Stimulated activated CD8-positive, alpha-beta memory T cell treated with anti-CD3 and anti-CD28 coated beads, Interleukin-15, amount 100 ng/mL, for 24 hours (primary cell): ENCODE measurements at places on chromosomes 3 and 15.

- no peak for DNase-seq
Observed at GRCh38 chr3:98388147-98388546, 2.3 kb upstream of the OR5K3 start.

- no peak for DNase-seq
Observed at GRCh38 chr3:55771503-55771902, 284.4 kb upstream of the WNT5A start.

- no peak for DNase-seq
Observed at GRCh38 chr15:57667171-57667849, 39.2 kb upstream of the POLR2M start.

DNA sequence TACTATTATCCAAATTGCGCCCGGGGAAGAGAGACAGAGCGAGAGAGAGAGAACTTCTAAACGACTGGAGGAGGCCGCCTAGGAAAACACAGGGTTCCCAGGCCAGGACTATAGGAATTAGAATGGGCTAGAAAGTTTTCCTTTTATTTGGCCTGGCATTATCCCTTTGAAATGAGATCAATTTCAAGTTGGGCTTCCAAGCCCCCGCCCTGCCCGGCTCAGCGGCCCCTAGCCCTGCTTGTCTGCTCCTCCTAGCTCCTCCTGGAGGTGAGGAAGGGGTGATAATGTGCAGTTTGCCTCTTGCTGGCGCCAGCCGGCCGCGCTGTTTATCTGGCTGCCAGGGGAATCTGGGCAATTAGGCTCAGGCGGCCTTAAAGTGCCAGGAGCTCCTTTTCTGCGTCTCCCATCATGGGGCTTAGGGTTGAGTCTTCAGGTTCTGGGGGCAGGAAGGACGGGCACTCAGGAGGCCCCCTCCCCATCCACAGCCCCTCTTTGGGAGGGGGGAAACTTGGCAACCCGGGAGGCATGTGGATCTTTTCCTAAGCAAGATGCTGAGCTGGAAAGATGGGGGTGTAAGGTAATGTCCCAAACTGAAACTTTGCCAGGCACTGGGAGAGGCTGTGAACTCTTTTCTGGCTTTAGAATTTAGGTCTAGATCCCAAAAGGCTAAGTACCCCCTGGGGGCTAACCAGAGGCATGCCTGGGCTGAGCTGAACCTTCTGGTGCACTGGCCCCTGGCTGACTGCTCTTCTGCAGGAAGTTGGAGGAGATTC, 5.5 kb downstream of the SMAD6 start:
- DNase-seq: no peak

DNA sequence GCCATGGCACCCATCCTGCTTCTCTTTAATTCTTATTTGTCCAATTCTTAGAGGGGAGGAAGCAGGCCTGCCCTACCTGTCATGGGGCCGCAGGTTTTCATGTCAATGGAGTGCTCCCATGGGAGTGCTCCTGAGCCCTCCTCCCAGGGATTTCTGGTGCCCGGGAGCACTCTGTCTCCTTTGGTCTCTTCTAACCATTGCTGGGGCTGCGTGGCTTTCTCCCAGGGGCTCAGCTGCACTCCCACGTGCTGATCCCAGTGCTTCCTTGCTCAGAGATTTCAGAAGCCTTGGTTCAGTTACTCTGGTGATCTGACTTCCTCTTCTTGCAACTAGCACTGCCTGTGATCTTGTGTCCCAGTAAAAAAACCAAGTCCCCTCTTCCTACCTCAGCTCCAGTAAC, 68.0 kb upstream of the ARL8B start:
- DNase-seq: no peak

DNA sequence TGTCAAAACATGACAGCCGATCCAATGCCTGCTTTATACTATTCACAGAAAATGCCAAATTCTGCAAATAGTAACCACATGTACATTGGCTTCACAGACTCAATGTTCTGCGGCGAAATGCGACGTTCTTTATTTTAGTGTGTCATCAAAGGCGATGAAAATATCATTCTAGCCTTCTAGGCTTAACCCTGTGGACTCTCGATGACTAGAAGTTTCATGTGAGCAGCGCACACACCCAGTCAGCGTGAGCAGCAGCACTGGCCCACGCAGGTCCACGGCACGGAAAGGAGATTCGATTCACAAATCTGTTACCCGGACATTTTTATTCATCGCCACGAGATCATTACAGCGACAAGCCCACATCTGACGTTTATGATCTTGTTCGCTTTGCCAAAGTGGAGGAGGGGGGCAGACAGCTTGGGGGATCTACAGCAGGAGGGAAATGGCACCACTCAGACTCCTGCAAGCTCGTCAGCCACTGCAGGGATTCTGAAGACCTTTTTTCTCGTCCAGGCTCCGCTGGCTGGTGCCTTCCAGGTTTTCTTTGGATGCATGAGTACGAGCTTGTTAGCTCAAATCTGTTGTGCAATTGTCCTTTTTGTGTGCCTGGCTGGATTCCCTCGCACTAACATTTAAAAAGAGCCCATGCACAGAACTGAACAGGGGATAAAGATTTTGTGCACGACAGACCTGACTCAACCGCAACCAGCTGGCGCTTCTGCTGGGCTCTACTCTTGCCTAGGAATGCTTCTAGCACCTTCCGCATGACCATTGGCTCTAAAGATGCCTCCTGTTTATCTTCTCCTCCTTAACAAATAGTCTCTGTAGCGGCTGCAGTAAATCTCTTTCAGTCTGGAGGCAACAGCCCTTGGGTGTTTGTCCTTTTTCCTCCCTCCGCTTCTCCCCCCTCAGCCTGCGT, 938.4 kb downstream of the MCTP2 start:
- DNase-seq: no peak

DNA sequence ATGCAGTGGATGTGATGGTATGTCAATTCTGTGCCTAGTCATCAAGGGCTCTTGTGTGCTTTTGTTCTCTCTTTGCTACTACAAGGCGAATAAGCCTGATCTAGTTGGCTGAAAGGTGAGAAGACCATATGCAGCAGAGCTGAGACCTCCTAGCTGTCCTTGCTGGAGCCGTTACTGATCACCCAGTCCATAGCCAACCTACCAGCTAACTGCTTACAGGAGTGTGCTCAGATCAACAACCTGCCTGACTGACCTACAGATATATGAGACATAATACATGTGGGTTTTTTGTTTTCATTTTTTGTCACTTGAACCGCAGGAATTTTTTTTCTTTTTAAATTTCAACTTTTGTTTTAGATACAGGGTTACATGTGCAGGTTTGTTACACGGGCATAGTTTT, 22.8 kb downstream of the OXSM start:
- no peak for DNase-seq

- DNase-seq: no peak
Observed at GRCh38 chr3:30963223-30963722, 68.8 kb upstream of the GADL1 start.

- no peak for DNase-seq
Observed at GRCh38 chr15:60390871-60391501, 6.8 kb downstream of the ANXA2 start.

- no peak for DNase-seq
Observed at GRCh38 chr3:112131111-112131510, 1.9 kb downstream of the GCSAM start.

GRCh38 chr3:160052385-160053047, 63.9 kb downstream of the IL12A start:
- no peak for DNase-seq

DNA sequence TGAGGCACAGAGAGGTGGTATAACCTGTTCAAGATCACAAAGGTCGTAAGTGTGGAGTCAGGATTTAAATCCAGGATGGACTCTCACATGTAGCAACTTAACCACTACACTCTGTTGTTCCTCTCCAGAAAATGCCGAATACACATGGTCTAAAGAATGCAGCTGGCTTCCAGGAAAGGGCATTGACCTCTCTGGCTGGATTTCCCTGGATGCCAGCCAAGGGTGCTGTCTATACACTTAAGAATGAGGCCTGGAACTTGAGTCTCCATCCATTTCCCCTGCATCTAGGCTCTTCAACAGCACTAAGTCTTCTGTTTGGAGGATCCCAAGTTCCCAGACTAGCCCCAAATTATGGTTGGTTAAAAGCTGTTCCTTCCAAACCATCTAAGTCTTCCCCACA, 60.5 kb downstream of the CERS3 start:
- no peak for DNase-seq

DNA sequence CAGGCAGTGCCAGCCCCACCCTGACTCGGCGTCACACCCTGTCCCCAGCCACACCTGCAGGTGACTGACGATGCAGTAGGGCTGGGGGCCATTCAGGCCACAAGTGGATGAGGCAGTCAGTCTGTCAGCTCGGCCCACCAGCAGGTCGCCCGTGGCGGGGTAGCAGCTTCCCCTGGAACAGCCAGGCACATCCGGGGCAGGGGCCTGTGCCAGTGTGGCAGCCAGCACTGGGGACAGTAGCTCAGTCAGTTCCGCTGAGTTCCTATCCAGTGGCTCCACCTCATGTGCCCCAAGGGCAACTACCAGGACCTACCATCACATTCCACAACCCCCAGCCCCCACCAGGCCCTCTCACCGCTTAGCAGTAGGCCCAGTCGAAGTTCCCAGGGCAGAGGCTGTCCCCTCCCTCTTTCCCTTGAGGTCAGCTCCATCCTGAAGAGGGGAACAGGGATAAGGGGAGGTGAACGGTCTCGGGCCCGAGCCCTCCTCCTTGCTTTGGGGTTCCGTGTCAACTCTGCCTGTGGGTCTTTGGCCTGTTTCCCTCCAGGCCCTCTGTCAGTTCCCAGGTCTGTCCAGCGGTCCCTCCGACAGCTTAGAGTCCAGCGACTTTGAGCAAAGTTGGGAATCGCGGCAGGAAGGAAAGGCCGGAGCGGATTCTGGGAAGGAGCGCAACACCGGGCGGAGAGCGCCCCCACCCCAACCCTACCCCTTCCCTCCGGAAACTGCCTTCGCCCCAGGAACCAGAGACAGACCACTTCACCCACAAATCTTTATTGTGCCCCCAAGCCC, at the start of gene LAMB2:
Gene LAMB2 (minus strand): TSS at position 614 of the 789 bp plus-strand sequence. CDS start 183 bp downstream, at position 431.
- no peak for DNase-seq

DNA sequence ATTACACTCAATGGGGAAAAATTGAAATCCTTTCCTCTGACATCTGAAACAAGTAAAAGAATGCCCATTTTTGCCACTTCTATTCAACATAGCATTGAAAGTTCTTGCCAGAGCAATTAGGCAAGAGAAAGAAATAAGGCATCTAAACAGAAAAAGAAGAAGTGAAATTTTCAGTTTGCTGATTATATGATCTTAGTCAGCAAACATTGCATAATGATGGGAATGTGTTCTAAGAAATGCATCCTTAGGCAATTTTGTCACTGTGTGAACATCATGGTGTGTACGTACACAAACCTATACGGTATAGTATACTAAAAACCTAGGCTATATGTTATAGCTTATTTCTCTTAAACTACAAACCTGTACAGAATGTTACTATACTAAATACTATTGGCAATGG, 278.0 kb downstream of the CGGBP1 start:
- no peak for DNase-seq

- no peak for DNase-seq
Observed at GRCh38 chr3:150401285-150401684, 6.8 kb upstream of the TSC22D2 start.

- no peak for DNase-seq
Observed at GRCh38 chr3:36372534-36372935, 7.8 kb upstream of the STAC start.

DNA sequence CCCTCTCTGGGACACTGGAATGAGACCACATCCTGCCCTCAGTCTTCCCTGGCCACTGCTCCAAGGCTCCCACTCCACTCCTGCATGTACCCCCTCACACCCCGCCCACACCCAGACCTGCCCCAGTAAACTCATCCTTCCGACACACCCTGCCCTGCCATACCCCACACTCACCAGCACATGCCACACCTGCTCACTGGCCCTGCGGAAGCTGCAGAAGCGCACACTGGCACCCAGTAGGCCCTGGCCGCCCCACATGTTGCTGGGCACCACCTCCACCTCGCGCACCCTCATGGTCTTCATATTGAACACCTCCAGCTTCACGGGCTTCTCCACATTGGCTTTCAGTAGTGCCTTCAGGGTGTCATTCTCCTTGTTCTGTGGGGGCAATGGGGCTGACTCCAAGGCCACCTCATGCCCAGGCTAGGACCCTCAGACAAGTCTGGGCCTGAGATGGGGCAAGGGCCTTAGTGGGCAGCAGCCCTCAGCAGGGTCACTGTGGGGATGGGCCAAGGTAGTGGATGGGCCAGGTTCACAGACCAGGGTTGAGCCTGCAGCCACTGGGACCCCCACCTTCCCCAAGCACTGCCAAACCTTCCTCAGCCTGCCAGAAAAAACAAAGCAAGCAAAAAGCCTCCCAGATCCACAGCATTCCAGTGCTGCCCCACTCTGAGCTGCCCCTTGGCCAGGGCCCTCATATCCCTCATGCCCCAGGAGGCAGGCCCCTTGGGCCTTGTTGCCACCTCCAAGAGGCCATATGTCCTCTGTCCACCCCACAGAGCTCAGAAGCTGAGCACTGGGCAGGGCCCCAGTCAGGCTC, 4.7 kb downstream of the GORASP1 start:
- DNase-seq: no peak

GRCh38 chr15:52326756-52327155, 31.2 kb upstream of the MYO5C start:
- DNase-seq: no peak

DNA sequence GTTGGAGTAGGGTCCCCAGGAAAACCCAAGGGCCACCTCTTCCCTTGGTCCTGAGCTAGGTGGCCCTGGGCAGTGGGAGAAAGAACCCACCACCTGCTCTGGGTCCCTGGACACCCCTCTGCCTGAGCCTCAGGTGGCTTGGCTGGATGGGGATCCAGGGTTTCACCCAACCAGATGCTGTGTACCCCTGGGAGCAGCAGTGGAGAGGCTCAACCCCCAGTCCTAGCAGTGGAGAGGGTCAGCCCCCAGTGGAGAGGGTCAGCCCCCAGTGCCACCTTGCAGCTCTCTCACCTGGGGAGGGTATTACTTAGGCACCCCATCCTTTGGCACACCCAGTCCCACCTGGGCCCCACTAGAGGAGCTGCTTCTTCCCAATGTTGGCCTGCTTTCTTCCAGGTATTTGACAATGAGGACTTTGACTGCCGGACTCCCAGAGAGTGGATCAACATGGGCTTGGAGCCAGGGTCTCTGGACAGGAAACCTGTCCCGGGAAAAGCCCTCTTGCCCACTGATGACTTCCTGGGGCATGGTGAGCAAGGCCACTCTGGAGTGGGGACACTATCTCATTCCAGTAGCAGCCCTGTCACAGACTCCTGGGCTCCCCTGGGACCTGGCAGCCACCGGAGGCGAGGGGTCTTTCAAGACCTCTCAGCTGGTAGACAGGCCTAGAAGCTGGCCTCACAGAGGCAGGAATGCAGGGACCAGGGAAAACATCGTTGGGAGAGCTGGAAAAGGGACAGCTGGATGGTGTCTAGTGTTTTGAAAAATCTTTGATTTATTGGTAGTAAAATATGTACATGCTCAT, 11.6 kb downstream of the DNAH1 start:
- no peak for DNase-seq

- no peak for DNase-seq
Observed at GRCh38 chr3:14137004-14137403, 12.2 kb downstream of the TMEM43 start.
